ENCODE measurements at places on chromosomes 2 and 18.
A peak's percentile ranks its signal among the peaks of the same experiment; 100 is the strongest.

DNA sequence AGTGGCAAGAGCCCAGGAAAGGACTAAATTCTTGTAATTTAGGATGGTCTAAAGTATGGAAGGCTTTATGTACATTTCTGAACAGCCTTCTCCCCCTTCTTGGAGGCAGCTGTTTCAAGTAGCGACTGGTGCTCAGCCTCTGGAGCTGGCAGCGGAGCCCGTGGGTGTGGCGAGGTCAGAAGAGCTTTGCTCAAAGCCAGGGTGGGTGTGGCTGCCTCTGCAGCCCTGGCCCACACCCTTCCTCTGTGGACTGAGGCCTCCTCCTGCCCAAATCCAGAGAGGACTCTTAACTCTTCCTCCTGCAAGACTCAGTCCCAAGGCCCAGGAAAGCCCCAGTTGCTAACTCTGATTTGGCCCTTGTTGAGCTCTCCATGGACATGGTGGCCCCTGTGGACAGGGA, 202.1 kb upstream of the REV1 start:
- DNase-seq, result no peak

- no peak for DNase-seq
Observed at GRCh38 chr2:164126960-164127660, 391.3 kb upstream of the FIGN start.

DNA sequence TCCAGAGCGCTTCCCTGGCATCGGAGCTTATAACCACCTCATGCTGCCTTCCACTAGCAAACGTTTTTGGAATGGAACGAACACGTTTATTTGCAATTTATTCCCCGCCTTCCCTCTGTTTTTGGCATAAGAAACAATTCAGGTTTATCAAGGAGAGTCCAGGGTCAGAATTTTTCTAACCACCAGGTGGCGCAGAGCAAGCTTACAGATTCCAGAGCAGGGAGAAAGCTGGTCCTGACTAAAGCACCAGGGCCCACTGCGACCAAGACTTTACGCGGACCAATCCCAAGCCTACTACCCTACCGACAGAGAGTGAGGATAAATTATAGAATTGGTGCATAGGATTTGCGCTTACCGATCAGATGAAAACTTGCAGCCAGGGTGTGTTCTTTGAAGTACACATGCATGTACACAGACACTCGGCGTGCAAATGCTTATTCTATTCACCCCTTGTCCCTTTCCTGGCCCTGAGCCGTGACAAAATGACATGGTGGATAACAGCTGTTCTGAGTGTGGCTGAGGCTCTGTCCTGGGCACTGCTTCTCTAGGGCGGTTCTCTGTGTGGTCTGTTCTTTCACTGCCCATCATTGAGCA, 34.7 kb downstream of the NAPG start:
- DNase-seq, result peak; percentile 30

DNA sequence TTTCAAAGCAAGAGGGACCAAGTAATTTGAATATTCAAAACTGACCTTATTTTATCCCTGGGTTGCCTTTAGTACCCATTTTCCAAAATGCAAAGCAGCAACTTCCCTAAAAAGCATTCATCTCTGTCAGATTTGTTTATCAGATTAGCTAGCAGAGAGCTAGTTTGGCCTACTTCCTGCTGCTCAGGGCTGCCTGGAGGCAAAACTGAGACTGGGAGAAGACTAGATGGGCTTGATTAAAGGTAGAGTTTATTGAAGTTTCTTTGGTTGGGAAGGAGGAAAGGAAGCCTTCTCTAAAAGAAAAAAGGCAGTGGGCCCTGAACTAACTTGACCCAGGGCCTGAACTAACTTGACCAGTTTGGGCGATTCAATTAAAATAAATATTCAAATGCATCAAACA, 426.1 kb upstream of the FAM98A start:
- no peak for DNase-seq

DNA sequence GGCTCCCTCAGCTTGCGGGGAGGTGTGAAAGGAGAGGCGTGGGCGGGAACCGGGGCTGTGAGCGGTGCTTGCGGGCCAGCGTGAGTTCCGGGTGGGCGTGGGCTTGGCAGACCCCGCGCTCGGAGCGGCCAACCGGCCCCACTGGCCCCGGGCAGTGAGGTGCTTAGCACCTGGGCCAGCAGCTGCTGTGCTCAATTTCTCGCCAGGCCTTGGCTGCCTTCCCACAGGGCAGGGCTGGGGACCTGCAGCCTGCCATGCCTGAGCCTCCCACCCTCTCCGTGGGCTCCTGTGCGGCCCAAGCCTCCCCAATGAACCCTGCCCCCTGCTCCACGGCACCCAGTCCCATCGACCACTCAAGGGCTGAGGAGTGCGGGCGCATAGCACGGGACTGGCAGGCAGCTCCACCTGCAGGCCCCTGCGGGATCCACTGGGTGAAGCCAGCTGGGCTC, 48.2 kb downstream of the RNF138 start:
- no peak for DNase-seq

DNA sequence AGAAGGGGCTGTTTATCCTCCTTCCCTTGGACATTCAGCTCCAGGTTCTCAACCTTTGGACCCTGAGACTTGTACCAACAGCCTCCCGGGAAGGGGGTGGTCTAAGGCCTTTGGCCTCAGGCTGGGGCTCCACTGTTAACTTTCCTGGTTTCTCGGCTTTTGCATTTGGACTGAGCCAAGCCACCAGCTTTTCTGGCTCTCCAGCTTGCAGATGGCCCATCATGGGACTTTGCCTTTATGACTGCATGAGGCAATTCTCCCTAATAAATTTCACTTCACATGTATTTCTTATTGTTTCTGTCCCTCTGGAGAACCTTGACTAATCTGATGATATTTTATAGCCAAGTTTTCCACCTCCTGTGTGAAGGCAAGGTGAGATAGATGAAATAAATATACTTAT, 180.8 kb downstream of the PPP1R1C start:
- no peak for DNase-seq

DNA sequence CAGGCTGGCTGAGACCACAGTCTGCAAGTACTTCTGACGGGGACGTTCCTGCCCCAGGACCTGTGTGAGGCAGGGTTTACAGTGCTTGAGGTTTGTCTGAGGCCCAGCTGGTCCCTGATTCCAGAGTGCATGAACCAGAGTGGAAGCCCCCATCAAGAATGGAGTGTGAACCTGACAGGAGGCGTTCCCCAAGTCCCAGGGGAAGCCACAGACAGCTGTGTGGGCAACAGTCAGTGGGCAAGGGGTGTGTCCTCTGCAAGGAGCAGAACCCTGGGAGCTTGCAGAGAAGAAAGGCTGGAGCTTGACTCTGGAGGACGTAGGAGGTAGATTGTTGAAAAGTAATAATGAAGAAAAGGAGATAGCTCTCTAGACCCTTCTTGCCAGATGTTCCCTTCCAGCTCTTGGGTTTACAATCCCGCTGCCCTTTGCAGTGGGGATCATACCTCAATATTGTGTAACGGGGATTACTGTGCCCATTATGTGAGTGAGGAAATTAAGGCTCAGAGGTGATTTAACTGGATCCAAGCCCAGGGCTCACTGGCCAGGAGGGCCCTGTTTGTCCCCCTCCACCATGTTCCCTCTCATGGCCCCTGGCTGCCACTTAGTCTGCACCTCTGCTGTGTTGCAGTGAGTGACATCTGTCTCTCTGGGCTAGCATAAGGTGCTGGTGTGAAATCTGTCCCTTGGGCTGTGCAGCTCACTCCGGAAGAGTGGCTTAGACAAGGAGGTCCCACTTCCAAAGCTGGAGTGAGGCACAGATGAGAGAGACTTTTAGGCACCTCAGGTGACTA, 6.2 kb downstream of the DBI start:
- DNase-seq, result no peak

DNA sequence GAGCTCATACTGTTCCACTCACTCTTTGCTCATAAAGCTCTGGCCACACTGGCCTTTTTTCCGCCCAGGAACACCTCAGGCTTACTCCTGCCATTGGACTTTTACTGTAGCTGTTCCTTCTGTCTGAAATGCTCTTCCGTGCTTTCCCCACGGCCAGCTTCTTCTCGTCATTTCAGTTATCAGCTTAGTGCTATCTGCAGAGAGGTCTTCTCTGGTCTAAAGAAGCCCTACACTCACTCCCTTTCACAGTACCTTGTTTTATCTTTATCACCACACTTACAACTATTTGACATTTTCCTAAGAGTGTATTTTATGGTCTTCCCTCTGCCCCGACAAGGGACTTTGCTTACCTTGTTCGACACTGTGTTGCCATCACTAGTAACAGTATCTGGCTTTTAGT, 388.1 kb upstream of the SPRED2 start:
- DNase-seq, result no peak

DNA sequence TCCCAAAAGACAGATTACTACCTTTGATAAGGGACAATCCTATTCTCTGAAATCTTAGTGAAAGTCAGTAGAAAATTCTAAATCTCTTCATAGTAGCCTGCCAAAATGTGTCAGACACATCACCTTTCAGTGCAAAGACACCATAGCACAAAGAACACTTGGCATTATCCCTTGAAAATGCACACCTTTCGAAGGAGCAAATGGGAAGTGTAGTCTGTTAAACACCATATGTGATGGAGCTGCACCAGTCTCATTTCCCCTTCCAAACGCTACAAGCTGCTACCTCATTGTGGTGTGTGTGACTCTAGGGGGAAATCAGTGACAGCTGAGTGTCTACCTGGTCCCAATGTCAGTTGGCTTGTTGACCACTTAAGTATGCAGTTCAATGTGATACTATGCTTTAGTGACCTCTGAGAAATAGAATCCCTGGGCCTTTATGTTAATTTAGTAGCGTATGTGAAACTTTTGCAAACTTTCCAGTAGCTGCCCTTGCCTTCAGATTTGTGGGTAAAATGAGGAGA, 551.7 kb downstream of the ARHGAP15 start:
- no peak for DNase-seq

GRCh38 chr2:68849579-68850030, 21.6 kb downstream of the BMP10 start:
- no peak for DNase-seq

GRCh38 chr2:157440404-157441071, 3.4 kb downstream of the CYTIP start:
- no peak for DNase-seq

GRCh38 chr18:63253428-63254372, 65.9 kb downstream of the BCL2 start:
- DNase-seq, result no peak

DNA sequence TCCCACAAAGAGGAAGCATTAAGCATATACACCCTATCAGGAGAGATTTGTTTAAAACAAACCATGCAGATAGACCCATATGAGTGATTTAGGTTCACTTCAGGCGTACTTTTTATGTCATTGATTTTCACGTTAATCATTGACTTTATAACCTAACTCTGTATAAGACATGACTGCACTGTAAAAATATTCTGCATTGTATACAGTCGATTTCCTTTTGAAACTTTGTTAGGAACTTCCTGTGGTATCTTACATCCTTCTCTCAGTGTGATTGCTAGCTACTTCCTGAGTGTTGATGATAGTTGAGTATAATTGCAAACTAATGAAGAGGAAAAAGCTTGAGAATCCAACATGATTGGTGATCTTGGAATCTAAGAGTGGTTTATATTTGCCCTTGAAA, 69.4 kb downstream of the XIRP2 start:
- DNase-seq, result no peak

DNA sequence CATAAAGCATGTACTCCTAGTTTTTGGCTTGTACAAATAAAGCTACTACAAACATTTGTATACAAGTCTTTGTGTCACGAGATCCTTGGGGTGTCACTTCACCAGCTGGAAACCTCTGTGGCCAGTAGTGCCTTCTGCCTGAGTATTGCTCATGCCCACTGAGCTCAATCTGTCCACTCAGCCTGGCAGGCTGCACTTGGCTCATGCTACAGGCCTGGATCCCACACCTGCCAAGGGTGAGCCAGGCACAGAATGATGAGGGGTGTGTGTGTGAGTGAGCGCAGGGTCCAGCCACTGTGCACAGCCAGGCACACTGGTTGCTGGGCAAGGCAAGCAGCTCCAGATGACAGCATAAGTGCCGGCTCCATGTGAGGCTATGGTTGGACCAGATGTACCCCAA, 13.1 kb downstream of the SRD5A2 start:
- DNase-seq, result no peak

- DNase-seq, result no peak
Observed at GRCh38 chr2:58981237-58981636, 740.1 kb upstream of the FANCL start.

GRCh38 chr2:239293775-239294430, 106.9 kb downstream of the HDAC4 start:
- DNase-seq, result peak; percentile 59

GRCh38 chr2:67851956-67852824, 210.6 kb downstream of the C1D start:
- DNase-seq, result no peak

GRCh38 chr18:10546557-10547300, 20.9 kb downstream of the NAPG start:
- no peak for DNase-seq

GRCh38 chr2:220994846-220995245, 577.3 kb downstream of the EPHA4 start:
- DNase-seq, result no peak

DNA sequence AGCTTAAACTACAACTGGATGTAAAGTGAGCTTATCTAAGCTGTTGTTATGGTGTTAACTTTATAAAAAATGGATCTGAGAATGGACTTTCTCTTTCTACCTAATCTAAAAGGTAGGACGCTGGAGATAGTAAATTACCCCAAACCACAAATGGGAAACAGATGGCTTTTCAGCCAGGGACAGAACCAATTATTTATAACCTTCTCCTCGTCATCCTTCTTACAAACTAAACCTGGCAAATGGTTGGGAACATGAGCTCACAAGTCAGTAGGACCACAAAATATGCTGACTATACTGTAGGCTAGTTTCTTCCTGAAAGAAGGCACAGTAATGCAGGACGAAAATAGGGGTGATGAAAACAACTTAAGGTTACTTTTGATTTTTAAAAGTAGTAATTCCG, 32.7 kb upstream of the ZDBF2 start:
- no peak for DNase-seq

DNA sequence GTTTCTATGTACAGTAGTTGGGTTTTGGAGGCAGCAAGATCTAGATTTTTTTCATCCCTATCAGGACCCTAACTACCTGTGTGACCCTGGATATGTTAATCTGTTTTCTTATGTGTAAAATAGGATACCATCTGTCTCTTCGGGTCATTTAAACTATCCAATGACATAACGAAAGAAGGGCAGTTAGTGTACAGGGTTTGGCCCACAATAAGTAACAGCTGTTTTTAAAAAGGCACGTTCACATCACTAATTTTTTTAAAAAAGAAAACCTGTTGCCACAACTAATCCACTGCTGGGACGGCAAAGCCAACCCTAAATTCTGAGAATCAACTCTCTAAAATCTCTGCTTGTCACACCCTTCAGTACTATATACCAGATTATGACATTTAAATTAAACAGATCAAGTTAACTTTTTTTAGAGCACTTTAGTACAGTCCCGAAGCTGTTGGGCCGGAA, 869 bp downstream of the USP40 start:
- no peak for DNase-seq

GRCh38 chr2:101047075-101047766, 45.1 kb downstream of the RPL31 start:
- no peak for DNase-seq

Data from stimulated activated naive CD4-positive, alpha-beta T cell treated with Interleukin-2 at 50 U/mL for 16 hours (primary cell).